ENCODE measurements at places on chromosomes 16 and 17. TPM values are rescaled to one million over a fixed set of nuclear protein-coding genes. Genes with fewer than 3 reads are reported as not detected.
A peak's percentile ranks its signal among the peaks of the same experiment; 100 is the strongest.

DNA sequence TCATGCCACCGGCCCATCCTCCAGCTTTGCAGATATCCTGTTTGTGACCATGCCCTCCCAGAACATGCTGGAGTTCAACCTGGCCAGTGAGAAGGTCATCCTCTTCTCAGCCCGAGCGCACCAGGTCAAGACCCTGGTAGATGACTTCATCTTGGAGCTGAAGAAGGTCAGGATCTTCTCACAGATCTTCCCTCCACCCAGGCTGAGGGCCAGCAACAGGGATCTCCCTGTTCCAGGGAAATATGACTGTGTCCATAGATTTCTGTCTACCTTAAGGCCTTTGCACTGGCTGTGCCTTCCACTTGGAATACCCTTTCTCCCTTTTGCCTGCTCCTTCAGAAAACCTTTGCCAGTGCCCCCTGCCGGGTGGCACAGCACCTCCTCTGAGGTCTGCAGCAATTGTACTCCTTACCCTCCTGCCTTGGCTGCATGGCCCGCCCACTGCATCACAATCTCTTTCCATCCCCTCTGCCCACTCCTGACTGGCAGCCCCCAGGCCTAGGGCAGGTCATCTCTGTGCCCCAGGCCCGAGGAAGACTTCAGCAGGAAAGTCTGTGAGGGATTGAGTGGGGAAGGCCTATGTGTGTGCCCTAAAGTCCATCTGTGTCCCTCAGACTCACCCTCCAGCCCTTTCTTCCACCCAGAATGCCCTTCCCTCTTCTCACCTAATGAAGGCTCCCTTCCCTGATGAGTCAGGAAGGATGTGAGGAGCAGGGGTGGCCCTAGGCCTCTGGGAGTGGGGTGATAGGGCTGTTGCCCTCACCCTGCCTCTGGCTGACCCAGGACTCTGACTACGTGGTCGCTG, 27.3 kb upstream of the ALKBH5 start:
- peak; percentile 21 for ATAC-seq

DNA sequence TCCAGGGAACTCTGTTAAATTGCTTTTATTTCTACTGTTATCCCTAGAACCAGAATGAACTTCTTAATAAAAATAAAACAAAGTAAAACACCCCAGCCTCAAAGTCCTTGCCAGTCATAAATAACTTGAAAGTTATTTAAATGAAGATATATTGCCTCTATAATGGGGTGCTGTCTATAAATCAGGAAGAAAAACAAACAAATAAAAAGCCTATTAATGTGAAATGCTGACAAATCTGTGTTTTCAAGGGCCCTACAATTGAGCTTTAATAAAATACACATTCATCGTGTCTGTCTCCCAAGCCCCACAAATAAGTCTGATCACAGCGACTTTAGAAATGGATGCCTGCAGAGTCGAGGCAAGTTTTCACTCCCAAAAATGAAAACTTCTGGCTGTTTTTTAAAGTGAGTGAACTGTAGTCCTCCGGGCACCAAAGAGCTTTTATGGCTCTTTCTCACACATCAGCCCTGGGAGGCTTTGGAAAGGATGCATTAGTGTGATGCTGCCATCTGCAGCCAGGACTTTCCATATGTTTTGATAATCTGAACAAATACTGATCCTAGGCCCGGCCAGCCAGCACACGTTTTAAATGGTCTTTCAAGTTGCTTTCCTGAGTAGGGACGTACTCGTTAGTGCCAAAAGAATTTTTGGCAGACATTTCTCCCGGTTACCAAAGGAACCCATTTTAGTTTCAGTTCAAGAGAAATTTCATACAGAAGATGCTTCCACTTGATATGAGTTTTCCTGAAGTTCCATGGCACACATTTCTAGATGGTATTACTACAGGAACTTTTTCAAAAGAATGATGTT, 16.3 kb downstream of the NACA2 start:
- peak; percentile 63 for ATAC-seq

GRCh38 chr16:77514500-77515220, 79.8 kb upstream of the ADAMTS18 start:
- no peak for ATAC-seq

GRCh38 chr17:66920950-66921349, 43.6 kb upstream of the CACNG4 start:
- ATAC-seq: no peak

DNA sequence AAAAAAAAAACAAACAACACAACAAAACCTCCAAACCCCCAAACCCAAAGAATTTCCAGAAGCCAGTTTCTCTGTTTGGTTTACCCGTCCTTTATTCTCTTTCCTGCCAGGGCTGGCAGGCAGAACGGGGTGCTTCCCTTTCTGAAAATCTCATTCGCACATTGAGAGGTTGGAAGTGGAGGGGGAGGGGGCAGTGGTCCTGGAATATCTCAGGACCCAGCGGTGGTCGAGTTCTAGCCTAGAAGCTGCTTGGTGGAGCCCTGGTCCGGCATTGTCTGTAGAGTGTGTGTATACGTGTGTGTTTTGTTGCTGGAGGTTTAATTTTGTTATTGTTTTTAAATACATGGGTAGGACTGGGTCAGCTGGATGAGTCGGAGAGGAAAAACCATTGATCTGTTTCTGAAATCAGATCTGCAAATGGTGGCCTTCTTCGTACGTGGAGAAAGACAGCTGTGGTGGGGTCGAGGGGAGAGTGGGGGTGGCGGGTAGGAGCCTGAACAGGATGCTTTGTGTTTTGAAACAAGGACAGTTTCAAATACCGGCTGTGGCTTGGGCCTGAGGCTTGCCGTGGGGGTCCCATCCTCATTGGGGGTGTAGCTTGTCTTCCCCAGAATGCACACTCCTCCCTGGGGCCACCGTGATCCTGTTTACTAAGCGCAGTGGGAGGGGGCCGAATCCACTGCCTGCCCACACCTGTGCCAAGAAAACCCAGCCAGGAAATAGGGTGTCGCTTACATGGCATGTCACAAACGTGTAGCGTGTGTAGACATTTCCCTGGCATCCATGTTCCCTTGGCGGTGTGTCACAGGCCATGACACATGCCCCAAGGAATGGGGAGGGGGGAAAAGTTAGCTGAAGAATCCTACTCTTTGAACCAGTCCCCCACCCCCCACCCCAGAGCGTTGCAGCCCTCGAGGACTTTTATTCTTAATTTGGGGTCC, 1.6 kb downstream of the CMIP start:
- peak; percentile 57 for ATAC-seq

DNA sequence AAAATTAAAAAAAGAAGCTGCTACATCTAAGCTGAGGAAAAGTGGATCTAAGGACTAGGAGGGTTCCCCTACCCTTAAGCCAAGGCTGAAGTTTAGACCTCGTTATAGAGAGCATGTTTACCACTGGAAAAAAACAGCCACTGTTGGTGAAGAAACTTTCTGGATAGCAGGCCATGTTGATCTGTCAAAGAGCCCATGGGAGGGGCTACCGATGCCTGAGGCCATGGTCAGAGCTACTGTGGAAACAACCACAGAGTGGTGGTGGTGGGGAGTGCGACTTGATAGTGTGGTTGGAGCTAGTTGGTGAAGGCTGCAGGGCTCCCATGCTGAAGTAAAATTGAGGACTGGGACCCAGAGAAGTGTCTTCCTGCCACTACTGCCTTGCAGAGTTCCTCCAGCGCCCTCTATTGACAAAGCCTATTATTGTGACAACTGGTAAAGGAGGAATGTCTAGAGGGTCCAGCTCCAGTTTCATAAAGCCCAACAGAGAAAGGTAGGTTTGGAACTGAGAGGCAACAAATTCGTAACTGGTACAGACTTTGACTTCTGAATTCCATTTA, 12.7 kb upstream of the FAM20A start:
- peak; percentile 68 for ATAC-seq

The CCL8 gene
- total RNA-seq: not detected

DNA sequence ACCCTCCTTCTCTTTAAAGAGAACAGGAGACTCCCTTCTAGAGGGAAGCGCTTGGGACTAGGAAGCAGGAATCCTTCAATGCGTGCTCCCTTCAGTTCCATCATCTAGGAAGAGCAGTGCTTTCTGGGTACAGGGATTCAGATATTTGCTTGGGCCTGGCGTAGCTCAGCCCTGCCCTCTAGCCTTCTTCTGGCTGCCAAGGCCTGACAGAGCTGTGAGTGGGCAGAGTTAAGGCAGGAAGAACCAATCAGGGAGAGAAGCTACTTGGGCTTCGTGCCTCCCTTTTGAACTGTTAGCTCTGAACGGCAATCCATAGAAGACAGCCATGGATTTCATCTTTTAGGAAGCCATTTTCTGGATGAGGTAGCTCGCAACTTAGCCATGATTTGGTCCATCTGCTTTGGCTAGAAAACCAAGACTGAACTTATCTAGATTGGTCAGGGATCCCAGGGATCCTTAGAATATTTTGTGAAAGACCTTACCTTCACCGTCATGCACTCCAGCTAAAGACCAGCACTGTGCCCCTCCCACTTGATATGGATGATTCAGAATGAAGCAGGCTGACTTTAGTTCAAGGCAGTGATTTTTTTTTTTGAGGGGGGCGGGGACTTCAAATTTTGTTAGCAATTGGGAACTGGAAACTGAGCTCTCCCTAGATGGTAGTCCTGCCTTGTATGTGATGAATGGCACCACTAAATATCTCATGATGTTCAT, 2.5 kb upstream of the CORO6 start:
- no peak for ATAC-seq

GRCh38 chr17:81328489-81328888, 33.4 kb upstream of the SLC38A10 start:
- peak; percentile 1 for ATAC-seq

DNA sequence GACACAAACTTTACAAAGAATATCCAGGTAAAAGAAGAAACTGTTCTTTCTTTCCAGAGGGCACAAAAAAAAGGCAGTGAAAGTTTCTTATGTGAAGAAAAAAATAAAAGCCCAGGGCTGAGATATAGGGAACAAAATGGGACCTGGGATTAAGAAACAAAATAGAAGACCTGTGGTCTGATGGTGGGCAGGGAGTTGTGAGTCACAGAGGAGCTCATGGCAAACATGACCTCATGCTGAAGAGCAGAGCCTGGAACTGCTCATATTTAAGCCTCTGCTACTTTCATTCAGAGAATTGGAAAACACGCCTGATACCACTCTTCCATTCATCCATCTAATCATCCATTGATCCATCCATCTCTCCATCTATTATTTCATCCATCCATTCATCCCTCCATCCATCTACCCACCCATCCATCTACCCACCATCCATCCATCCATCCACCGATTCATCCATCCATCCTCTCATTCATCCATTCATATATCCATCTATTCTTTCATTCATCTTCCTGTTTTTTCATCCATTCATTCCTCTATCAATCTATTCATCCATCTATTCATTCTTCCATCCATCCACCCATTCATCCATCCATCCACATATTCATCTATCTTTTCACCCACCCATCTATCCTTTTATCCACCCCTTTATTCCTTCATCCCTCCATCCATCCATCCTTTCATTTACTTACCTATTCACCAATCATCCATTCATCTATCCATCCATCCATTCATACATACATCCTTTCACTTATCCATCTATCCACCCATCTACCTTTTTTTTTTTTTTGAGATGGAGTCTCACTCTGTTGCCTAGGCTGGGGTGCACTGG, 30.0 kb downstream of the WFDC1 start:
- no peak for ATAC-seq

DNA sequence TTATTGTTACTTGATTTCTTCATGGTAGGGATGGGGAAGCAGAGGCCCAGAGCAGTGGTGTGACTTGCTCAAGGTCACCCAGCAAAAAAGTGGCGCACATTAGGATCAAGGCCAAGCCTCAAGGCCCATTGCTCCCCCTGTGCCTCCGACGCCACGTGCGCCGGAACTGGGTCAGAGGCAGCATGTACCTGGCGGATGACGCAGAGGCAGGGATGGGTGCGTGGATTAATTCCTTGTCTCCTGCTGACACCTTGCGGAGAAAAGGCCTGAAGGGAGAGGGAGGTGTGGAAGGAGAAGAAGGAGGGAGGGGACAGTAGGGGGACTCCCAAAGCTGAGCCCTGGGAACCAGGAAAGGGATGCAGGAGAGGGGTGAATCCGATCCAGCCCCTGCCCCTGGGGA, 18.5 kb downstream of the SBK1 start:
- no peak for ATAC-seq

- ATAC-seq: no peak
These were observed 6.5 kb downstream of the GLIS2 start for GRCh38 chr16:4322121-4323052.

- ATAC-seq: peak; percentile 31
These were observed 41.5 kb upstream of the CDH5 start for GRCh38 chr16:66324815-66325515.

GRCh38 chr17:12627781-12628451, 37.8 kb upstream of the MYOCD start:
- no peak for ATAC-seq

DNA sequence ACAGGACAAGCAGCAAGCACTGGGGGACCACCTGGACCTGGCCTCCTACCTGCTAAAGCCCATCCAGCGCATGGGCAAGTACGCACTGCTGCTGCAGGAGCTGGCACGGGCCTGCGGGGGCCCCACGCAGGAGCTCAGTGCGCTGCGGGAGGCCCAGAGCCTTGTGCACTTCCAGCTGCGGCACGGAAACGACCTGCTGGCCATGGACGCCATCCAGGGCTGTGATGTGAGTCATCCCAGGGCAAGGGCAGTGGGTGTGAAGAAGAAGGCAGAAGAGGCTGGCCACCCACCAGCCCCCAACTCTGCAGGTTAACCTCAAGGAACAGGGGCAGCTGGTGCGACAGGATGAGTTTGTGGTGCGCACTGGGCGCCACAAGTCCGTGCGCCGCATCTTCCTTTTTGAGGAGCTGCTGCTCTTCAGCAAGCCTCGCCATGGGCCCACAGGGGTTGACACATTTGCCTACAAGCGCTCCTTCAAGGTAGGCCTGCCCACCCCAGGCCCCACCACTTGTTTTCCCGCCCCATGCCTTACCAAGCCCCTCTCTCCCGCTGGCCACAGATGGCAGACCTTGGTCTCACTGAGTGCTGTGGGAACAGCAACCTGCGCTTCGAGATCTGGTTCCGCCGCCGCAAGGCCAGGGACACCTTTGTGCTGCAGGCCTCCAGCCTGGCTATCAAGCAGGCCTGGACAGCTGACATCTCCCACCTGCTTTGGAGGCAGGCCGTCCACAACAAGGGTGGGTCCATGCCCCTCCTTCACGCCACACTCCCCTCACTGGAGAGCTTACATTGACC, 7.3 kb downstream of the PLEKHG4 start:
- no peak for ATAC-seq

The EME1 gene
- 2.4 TPM for total RNA-seq

The HNF1B gene
- total RNA-seq: not detected

The UBB gene
- total RNA-seq: 475 TPM

The NPIPA3 gene
- 1.8 TPM for total RNA-seq

GRCh38 chr17:57667461-57667923, 77.6 kb downstream of the CCDC182 start:
- ATAC-seq: no peak

GRCh38 chr16:77435272-77435820, 512 bp upstream of the ADAMTS18 start:
- ATAC-seq: no peak

DNA sequence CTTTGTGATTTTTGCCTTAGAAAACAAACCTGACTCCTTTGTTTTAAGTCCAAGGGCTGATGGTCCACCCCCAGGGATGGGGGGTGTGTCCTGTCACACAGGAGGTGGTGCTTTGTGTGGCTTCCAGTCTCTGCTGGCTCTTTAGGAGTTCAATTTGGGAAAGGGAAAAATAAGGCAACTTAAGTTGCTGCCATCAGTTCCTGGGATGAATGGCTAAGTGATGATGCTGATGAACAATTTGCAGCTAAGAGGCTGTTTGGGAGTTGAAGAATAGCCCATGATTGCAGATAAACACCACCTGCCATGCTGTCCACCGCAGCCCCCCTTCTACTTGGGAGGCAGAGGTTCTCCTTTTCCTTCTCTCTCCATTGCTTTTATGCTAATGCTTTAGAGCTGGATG, 40.2 kb downstream of the ARL4D start:
- ATAC-seq: no peak

The TOM1L2 gene
- 78.3 TPM for total RNA-seq

- peak; percentile 49 for ATAC-seq
These were observed 826 bp upstream of the GSE1 start for GRCh38 chr16:85612191-85612800.

The FGF11 gene
- total RNA-seq: 8.6 TPM

Data from esophagus mucosa (tissue), 1 donor.